ENCODE measurements at places on chromosomes 4 and X. TPM values are rescaled to one million over a fixed set of nuclear protein-coding genes. Genes with fewer than 3 reads are reported as not detected.

STBD1 gene
- not detected for total RNA-seq

NAP1L2 gene
- not detected for total RNA-seq

LRRC66 gene
- 0.25 TPM for total RNA-seq

NMU gene
- total RNA-seq = not detected

UGT2A3 gene
- total RNA-seq = not detected

SPANXN2 gene
- not detected for total RNA-seq

KANTR gene
- total RNA-seq = 32.9 TPM

DRD5 gene
- total RNA-seq = not detected

SHROOM2 gene
- total RNA-seq = not detected

TMSB15A gene
- not detected for total RNA-seq

FREM3 gene
- not detected for total RNA-seq

CXCL11 gene
- not detected for total RNA-seq

SYAP1 gene
- total RNA-seq = 20.0 TPM

ADAMTS3 gene
- total RNA-seq = not detected

ATP1B4 gene
- total RNA-seq = not detected

TCP11X2 gene
- not detected for total RNA-seq

MAGEA11 gene
- total RNA-seq = not detected

TCEAL7 gene
- total RNA-seq = not detected

SPANXN3 gene
- total RNA-seq = not detected

F8A1 gene
- 42.4 TPM for total RNA-seq
